Hematopoietic multipotent progenitor cell treated with erythropoietin and hydrocortisone succinate and interleukin-3 and kit ligand, for 15 days (in vitro differentiated cells): ENCODE measurements at places on chromosomes 7 and 10.
A peak's percentile ranks its signal among the peaks of the same experiment; 100 is the strongest.

DNA sequence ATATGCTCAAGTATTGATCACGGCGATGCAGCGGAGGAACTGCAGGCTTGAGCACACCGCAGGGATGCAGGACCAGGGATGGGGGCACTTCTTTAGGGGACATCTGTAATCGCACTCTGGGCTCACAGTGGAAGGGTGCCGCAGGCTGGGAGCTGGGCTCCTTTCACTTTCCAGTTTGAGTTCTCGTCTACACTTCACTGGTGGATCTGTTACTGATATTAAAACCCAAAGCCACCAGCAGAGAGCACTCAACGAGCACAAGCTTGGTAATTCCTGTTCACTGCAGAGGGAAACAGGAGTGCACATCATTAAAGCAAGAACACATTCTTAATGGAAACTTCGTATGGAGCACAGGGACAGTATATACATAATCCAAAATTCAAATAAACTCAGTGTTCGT lies 91.3 kb downstream of the PARD3 start:
- no peak for DNase-seq

DNA sequence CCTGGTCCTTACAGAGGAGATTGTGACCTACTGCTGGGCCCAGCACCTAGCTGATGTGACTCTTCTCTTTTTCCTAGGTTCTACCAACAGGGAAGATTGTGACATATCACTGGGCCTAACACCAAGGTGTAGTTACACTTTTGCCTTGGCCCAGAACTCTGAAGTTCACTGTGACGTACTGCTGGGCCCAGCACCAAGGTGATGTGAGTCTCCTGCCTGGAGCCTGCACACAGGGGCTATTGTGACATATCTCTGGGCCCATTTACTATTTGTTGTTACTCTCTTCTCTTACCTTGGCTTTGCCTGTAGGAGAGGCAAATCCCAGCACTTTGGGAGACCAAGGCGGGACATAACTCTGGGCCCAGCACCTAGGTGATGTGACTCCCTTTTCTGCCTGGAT lies 23.1 kb upstream of the ZNF107 start:
- no peak for DNase-seq

DNA sequence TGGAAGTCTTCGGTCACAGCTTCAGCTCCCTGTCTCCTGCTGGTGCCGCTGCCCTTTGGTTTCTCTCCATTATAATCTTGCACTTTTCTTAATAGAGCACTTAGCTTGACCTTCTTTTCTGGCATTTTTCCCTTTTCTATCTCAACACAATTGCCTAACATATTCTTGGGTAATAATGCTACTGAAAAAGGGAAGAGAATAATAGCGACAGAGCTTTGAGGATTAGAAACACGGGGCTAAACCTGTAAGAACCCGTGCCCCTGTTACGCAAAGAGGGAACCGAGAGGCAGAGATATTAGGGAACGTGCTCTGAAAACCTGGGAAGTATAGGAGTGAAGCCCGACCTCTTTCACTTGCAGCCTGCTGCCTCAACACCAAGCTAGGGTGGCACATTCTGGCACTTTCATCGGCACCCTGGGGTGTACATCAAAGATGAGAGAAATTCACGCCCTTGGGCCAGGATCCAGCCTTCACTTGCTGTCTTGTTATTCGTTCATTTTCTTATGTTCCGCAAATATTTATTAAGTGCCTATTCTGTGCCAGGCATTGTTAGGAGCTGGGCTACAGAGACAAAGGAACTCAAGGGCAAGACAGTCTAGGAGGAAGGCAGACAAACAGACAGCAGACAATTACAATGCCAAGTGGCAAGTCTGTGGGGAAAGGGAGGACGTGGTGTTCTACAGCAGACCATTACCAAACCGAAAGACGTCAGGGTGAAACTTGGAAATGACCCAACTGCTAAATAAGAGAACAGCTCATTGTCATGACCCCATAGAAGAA lies 33.0 kb upstream of the GALNTL5 start:
- no peak for DNase-seq

DNA sequence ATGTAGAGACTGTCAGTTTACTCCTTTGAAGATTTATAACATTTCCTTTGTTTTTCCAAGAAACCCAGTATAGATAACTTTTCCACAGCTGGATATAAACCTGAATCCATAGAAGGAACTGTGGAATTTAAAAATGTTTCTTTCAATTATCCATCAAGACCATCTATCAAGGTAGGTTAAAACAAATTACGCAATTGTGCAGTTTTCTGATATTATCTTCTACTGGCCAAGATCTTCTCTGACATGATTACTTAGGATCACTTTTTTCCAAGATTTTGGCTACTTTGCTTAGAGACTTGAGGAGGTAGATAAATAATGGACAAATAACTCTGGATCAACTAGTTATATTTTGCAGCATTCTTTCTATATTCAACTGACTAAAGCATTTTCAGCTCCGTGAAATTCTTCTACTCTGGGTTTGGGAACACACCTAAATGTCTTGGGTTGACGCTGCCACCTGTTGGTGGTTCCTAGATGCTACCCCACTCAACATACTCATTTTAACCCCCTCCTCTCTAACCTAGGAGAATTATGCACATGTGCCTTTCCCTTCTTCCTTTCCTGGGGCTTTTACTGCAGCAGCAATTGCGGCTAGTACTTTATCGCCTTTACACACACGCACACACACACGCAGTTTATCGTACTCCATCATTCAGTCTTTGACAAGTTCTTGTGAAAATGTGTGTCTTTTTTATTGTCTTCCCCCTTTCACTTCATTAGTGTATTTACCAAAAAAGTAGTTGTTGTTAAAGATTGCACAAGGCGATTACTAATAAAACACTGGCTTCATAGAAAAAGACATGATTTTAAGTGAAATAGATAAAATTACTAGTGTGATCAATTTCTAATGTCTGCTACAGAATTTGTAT lies 32.7 kb downstream of the ABCB5 start:
- DNase-seq, result peak; percentile 48

- DNase-seq, result no peak
Measured at GRCh38 chr10:126210051-126210651, 178.1 kb downstream of the ADAM12 start.

- DNase-seq, result no peak
Measured at GRCh38 chr10:8069108-8069507, 14.6 kb downstream of the GATA3 start.

DNA sequence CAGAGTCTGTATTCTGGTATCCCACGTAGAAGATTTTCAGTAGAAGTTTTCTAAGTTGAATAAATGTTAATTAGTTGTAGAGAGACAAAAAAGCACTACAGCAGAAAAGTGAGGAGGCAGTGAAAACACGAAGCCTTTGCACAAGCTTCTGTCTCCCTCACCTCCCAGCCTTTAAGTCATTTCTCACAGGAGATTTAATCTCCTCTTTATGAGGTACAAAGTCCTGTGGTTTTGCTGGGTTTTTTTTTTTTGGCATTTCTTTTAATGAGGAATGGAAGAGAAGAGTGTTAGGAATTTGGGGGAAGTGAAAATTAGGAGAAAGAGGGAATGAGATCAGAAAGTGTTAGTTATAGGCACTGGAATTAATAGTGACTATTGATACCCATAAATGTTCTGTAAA lies 21.5 kb downstream of the SPAG6 start:
- DNase-seq, result no peak

GRCh38 chr10:36475746-36476145 lies 649.7 kb upstream of the ANKRD30A start:
- no peak for DNase-seq

- no peak for DNase-seq
Measured at GRCh38 chr10:59085054-59085453, 91.4 kb upstream of the PHYHIPL start.

GRCh38 chr10:48682265-48682664 lies 2.4 kb upstream of the WDFY4 start:
- DNase-seq, result no peak

- DNase-seq, result no peak
Measured at GRCh38 chr7:14340393-14341074, 351.1 kb upstream of the ETV1 start.

DNA sequence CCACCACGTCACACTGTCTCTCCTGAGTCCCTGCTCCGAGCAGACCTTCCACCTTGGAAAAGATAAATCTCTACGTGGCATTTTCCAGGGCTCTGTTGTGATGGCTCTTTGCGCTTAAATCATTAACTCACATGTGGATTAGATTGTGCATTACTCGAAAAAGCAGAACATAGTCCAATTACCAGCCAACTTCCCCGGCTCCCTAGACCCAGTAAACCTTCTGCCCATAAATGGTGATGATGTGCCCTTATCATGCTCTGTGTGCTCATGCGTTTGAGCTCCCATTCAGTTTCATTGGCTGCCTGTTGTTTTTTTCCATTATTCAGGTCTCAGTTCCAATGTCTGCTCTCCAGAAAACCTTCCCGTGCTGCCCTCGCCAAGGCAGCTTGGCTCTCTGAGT lies 471.2 kb downstream of the GLRX3 start:
- no peak for DNase-seq

DNA sequence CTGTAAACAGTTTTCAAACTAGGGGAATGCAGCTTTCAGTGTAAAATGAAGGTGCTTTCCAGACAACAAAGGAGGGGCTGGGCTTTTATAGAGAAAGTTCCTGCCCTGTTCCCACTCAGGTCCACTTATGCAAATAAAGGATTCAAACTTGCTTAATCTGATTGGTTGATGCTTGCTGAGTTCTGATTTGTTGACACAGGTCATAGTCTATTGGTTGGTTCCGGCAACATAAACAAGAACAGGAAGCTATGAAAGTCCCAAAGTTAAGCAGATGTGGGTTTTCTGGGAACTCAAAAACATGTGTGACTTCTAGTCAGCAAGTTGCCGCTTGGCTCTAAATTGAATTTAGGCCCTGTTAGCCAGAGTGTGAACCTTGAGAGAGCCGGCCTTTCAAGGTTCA lies 194.2 kb upstream of the SVIL start:
- no peak for DNase-seq

GRCh38 chr7:1460821-1461645 lies 1.8 kb upstream of the MICALL2 start:
- DNase-seq, result peak; percentile 62

DNA sequence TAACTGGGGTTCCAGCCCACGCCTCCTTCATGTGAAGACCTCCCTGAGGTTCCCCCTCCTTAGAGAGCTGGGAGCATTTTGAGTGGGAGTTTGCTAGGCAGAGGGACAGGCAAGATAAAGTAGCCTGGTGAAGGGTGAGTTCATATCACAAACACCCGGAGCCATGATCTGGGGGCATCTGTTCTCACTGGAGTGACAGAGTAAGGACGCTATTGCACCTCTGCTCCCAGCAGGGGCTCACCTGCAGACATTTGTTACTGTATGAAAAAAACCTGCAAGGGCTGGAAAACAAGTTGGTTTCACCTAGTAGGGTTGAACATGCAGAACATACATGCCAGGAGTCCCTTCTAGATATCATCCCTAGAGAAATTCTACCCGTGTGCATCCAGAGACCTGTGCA lies 88.4 kb downstream of the CARD11 start:
- peak; percentile 37 for DNase-seq

DNA sequence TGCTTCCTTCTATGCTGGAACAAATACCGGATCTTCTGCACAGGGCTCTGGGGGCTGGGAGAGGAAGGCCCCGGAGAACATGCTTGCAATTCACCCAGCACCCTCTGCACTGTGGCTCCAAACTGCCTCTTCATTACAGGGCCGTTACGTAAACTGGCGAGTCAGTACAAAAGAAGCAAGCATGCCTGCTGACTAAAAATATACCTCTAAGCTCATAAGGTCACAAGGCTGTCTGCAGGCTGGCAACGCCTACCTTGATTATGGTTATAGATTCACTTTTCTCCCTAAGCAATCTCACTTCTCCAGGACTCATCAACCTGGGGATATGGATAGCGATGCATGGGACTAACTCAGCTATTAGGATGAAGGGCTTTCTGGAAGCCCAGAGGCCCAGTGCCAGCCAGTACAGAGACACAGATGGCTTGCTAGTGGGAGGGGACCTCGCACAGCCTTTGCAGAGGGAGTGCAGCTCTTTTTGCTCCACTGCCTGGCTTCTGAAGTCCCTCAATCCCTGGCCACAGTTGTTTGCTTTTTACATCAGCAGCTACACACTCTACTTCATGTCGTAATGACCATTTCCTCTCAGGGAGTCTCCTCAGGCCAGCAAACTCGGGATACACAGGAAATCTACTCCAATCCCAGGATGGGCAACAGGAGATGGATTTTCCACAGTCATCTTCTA lies 96.1 kb downstream of the SH3PXD2A start:
- no peak for DNase-seq

- no peak for DNase-seq
Measured at GRCh38 chr10:18312374-18313139, 172.3 kb downstream of the CACNB2 start.

DNA sequence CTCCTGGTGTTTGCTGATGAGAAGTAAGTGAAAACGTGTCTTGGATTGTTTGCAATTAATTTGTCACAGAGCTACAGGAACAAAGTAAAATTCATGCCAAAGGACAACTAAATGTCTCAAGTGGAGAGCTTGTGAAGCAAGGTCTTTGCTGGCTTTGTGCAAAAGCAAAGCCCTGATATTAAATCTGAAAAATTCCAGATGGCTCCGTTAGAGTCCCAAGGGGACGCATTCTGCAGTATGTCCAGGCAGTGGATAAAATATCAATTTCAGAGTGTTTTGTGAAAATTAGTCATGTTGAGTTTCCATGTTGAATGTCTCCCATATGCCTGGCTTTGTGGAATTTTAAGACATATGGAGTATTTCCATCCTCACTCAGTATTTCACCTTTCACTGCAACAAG lies 102.5 kb upstream of the PTN start:
- DNase-seq, result no peak

- DNase-seq, result peak; percentile 32
Measured at GRCh38 chr10:68271196-68271882, 39.4 kb upstream of the ATOH7 start.

- no peak for DNase-seq
Measured at GRCh38 chr10:114334301-114334700, 70.0 kb downstream of the AFAP1L2 start.

GRCh38 chr10:504121-504611 lies 185.3 kb downstream of the DIP2C start:
- no peak for DNase-seq

DNA sequence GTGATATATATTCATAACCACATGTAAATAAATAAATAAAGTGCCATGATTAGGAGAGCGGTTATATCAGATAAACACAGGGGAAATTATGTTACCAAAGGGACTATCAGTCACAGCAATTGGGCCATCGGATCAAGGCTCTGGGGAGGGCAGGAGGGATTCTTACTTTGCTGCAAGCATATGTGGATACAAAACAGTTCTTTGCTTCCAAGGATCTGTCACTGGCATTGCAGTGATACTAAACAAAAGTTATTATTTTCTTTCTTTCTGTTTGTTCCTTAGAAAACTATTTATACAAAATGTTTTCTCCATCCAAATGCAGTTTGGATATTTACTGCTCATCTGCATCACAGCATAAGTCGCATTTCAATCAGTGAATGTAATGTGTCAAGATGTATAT lies 188.4 kb upstream of the MGMT start:
- no peak for DNase-seq

GRCh38 chr7:127588697-127589482 lies 679 bp downstream of the ARF5 start:
- peak; percentile 48 for DNase-seq

GRCh38 chr10:131874991-131875451 lies 25.8 kb upstream of the PPP2R2D start:
- DNase-seq, result peak; percentile 19

DNA sequence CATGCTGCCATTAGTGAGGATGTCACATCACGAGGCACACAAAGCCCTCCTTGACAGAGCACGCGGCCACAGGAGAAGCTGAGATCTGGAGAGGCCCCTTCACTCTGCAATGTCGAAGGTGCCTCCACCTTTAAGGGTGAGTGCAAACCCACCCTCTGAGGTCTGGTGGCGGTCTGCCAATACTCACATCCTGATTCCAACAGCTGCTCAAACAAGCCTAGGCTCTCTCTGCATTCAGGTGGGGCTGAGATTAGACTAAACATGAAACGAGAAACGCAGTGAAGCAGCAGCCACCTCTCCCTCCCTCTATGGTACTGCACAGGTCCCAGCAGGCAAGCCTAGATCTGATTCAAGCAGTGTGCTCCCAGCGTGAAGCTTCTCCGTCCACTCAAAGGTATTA lies 151.8 kb downstream of the TCERG1L start:
- DNase-seq, result no peak
